Adrenal gland (tissue), 19 donors: ENCODE measurements at places on chromosomes 12 and 14. TPM values are rescaled to one million over a fixed set of nuclear protein-coding genes. Genes with fewer than 3 reads are reported as not detected.

The SIX6 gene
- not detected for total RNA-seq

The SERPINA12 gene
- not detected for total RNA-seq

DNA sequence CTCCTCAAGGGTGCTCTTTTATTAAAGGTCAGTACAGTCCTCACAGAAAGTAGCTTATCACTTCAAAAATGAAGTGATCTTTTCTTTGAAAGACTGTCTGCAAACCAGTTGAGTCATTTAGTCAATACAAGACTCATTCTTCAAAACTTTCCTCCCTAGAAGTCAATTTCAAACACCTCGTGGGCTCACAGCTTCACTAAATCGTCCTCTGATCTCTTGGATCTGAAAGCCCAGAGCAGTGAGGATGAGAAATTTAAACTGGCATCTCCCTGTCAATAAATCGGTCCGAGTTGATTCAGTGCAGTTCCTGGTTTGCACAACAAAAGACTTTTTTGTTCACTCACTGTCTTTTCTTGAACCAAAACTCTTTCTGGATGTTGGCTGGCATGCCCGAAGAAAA lies 44.5 kb downstream of the NUAK1 start:
- no peak for DNase-seq

DNA sequence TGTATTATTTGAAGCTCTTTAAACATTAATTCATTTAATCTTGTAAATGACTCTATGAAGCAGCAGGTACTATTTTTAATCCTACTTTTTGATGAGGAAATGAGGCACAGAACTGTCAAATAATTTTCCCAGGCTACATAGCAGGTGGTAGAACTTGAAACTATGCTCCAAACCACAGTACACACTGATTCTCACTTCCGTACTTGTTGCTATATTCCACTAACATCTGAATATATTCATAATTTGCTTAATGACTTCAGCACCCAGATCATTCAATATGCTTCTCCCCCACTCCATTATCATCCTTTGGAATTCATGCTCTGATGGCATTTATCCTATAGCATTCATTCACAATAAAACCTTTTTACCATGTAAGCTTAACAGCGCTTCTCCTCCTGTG lies 4.9 kb downstream of the ERGIC2 start:
- DNase-seq, result no peak
